CD4-positive, alpha-beta T cell treated with Interleukin-4 for 4 hours (primary cell): ENCODE measurements at places on chromosomes 13 and 19.

- no peak for DNase-seq
These were observed 279.9 kb downstream of the NHLRC3 start for GRCh38 chr13:39318161-39318560.

- peak; percentile 44 for DNase-seq
These were observed 2.9 kb upstream of the FTL start for GRCh38 chr19:48962029-48962848.

DNA sequence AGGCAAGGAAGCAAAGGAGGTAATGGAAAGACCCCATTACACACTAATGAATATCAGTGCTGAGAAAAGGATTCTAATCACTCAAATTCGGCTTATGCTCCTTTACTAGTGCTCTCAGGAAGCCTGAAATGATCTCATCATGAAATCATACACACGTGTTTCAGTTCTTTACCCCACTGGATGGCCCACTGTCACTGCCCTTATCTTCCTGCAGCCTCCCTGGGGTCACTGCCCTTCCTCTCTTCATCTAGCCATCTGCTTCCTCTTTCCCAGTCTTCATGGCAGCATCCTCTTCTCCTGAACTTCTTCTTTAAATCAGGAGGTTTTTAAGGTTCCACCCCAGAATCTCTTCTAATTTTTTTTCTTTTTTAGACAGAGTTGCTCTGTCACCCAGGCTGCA, 27.9 kb upstream of the EEF1AKMT1 start:
- no peak for DNase-seq

DNA sequence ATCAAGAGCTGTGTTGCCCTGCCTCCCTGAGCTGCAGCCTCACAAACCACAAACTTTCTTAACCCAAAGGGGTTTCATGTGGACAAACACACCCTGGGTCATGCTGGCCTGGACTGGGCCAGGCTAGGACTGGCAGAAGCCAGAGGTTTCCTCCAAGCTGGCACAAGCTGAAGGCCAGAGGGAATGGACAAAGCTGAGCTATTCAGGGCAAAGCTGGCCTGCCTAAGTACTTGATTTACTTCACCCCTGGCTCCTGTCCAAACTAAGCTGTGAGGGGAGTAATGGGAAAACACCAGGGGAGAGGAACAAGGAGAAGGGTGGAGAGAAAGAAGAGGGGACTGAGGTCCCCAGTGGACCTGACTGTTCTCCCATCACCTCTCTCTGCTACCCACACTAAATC, 6.2 kb downstream of the CPAMD8 start:
- DNase-seq = no peak

DNA sequence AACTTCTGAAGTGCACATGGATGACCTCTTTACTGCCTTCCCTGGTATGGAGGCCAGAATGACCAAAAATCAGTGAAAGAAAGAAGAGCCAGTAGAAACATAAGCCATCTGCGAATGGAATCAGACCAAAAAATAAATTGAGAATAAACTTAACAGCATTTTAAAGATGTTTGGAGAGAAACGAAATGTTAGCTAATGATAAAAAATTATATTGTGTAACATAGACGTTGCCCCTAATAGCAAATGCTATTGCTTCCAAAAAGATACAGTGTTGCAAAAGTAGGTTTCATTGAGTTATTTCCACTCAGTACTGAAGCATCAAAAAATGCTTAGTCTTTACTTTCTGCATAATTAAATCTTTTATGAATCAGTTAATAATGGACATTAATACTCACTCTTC, 371.7 kb downstream of the LIG4 start:
- no peak for DNase-seq

DNA sequence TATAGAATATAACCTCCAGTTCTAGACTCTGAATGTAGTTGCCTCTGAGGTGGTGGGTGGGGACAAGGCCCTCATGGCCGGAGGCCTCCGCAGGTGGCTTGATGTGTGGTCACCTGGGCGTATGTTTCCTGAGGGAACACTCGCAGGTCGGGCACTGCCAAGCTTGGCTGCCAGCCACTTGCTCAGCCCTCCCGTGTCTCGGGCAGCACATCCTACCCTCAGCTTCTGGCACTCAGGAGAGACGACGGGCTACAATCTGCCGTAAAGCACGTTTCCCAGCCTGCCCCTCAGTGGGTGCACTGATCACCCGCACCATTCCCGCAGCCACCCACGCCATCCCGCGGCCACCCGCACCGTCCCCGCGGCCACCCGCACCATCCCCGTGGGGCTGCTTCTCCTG, 15.2 kb downstream of the THOP1 start:
- DNase-seq = no peak

DNA sequence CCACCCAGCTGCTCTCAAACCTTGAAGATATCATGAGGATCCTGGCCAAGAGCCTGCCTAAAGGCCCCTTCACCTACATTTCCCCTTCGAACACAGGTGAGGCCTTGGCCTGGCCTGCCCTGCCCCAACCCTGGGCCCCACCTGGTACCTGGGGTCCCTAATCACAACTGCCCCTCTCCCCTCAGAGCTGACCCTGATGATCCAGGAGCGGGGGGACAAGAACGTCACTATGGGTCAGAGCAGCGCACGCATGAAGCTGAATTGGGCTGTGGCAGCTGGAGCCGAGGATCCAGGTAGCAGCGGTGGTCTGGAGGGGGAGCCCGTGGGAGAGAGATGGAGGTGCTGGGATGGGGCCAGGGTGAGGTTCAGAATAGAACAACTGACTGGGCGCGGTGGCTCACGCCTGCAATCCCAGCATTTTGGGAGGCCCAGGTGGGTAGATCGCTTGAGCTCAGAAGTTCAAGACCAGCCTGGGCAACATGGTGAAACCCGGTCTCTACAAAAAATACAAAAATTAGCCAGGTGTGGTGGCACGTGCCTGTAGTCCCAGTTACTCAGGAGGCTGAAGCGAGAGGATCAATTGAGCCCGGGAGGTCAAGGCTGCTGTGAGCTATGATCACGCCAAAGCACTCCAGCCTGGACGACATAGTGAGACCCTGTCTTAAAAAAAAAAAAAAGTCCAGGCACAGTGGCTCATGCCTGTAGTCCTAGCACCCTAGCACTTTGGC, 17.5 kb downstream of the DDX39A start:
- no peak for DNase-seq

GRCh38 chr13:97192166-97192565, 30.0 kb upstream of the MBNL2 start:
- DNase-seq = no peak

DNA sequence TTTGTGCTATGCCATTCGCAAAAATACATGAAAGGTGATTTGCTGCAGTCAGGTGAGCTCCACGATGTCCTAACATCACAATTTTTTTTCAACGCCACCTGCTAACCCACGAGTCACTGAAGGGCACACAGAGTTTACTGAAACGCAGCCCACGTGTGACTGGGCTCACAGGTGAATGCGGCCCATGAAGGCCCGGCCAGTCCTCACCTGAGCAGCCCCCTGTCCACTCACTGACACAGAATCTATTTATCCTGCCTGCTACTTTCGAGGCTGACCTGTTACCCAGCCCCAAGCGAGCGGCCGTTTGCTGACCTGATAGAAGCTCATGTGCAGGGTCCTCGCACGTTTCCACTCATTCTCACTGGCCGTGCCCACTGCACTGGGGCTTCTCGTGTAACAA, 121.9 kb upstream of the SOX1 start:
- DNase-seq = no peak

DNA sequence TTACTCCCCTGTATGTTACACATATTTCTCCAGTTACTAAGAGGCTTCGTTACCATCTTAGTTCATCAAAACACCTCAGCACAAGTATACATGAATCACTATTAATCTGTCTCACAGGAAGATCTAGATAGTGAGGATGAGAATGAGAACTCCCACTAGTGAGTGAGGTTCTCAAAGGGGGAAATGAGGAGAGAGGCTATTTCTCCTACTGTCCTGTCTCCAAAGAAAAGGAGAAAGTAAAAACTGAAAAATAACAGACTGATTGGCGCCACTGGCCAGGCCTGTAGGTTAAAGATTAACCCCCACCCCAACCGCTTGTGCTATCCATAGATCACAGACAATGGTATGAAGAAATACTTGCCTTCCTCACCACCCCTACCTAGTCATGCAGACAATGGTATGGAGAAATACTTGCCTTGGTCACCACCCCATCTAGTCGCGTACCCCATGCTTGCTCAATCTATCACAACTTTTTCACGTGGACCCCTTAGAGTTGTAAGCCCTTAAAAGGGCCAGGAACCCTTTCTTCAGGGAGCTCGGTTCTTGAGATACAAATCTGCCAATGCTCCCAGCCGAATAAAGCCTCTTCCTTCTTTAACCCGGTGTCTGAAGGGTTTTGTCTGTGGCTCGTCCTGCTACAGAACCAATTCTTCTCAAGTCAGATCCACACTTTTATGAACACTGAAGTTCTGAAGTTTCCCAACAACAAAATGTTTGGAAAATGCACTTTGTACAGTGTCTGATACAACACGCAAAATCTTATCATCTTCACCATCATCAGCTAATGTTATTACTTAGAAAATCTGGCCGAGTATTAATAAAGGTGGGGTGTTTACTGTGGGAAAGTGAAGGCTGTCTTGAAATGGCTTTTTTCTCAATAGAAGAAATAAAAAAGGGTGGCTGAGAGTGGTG, 598.1 kb downstream of the UQCRFS1 start:
- no peak for DNase-seq

- DNase-seq = no peak
These were observed 11.1 kb downstream of the ZNF473 start for GRCh38 chr19:50036908-50037307.

- DNase-seq = no peak
These were observed 18.8 kb downstream of the KL start for GRCh38 chr13:33034882-33035520.

DNA sequence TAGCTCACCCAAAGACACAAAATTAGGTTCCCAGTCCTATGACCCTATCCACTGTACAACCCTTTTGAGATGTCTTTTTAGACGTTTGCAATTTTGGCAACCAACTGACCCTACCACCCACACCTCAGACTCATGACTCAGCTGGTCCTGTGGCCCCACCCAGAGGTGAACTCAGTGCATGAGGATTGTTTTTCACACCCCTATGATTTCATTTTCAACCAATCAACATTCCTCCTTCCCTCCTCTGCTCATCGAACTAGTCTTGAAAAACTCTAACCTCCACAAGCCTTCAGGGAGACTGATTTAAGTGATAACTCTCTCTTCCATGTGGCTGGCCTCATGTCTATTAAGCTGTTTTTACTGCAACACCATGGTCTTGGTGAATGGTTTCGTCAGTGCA, 350.7 kb downstream of the UQCRFS1 start:
- no peak for DNase-seq

GRCh38 chr13:44934724-44935123, 54.5 kb downstream of the NUFIP1 start:
- no peak for DNase-seq

- DNase-seq = no peak
These were observed 502.1 kb upstream of the SLC10A2 start for GRCh38 chr13:103568314-103568713.
